ENCODE measurements at places on chromosomes 5 and 9.

GRCh38 chr9:106621313-106622163 lies 241.4 kb upstream of the ZNF462 start:
- DNase-seq = no peak

DNA sequence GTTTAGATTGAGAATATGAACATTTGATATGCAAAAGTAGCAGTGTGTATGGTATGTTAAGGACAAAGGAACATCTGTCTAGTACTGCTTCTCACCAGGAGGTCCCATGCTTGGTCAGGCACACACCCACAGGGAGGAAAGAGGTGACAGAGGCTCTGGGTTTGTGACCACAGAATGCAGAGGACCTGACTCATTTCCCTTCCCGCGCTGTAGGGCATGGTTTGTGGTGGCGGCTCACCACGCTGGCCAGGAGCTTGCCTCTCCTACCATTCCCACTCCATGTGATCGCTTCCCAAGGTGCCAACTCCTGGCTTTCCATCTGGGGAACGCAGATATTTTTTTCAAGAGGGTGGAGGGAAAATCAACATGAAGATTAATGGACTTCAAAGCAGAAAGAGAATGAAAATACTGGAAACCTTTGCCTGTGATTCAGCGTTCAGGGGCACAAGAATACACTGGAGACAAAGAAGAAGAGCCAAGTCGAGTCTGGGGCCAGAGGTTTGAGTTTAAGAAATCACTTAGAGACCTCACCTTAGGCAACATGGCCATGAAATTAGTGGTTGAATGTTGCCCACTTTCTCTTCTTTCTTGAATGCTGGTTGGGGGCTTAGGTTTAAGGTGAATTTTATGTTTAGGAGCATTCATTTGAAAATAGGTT lies 477.8 kb downstream of the CCDC171 start:
- DNase-seq = no peak

DNA sequence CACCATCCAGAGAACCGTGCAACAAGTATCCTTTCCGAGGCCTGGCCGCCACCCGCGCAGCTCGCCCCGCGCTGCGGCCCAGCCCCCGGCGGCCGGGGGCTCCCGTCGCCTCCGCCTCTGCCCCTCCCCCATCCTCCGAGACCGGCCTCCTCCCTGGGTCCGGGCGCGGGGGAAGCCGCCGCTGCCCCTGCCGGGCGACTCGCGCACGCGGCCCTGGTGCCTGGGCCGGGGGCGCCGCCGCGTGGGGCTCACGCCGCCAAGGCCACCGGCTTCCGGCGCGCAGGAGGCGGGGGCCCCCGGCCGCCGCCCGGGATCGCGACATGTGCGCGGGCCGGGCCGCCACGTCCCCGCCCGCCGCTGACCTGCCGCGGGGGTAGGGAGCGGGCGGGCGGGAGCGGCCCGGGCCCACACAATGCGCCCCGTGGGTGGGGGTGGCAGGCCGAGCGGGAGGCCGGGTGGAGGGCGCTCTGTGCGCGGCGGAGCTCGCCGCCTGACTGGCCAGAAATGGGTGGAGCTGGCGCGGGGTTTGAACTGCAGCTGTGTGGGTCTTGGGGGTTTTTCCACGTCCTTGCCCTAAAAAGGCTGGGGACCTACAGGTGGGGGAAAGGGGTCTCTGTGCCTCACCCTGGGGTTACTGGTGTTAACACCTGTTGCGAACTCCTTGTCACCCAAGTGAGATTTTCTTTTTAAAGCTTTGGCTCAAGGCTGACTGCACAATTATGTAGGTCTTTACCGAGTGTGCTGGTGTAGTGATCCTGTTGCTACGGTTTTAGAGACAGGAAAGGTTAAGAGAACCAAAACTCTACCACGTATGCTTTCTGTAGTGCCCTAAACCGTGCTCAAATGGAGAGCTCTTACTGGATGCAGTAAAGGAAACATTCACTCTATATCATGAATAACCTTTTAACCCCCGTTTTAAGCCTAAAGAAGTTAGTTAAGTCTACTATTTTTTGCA lies 32.3 kb downstream of the TNPO1 start:
- peak; percentile 8 for DNase-seq

- DNase-seq = no peak
These were observed 22.0 kb upstream of the PTBP3 start for GRCh38 chr9:112355427-112355897.

GRCh38 chr5:129243039-129243438 lies 148.5 kb downstream of the ISOC1 start:
- no peak for DNase-seq

DNA sequence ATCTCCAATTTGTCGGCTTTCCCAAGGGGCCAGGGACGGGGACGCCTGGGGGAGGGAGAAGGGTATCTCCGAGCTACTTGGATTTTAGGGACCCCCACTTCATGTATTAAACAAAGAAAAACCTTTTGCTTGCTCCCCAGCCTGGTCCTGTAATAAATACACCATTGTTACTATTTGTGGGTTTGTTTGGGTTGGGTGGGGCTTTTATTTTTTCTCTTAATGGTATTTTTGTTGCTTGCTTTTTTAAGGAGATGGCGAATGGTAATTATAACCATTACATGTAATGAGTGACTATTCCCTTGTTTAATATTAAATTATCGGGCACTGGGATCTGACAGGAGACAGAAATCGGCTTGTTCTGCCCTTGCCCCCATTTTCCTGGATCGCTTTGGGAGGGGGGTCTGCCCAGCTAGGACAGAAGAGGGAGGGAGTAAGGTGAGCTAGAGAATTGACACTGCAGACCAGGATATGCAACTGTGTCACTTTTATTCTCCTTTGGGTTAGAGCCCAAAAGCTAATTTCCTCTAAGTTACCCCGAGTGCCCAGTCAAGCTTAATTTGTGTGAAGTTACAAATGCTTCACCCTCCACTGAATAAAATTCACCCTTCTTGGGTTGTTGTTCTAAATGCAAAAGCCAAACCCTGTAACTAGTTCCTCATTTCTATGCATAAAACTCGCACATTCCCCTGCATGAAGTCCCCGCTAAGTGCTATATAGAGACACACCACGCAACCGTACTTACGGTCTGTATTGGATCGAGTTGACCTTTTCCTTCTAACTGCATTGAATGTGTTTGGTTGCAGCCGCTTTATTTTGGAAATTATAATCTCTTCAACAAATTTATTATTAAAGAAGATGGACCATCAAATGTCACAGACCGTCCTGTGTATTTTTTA lies 1.6 kb upstream of the ZNF608 start:
- no peak for DNase-seq

DNA sequence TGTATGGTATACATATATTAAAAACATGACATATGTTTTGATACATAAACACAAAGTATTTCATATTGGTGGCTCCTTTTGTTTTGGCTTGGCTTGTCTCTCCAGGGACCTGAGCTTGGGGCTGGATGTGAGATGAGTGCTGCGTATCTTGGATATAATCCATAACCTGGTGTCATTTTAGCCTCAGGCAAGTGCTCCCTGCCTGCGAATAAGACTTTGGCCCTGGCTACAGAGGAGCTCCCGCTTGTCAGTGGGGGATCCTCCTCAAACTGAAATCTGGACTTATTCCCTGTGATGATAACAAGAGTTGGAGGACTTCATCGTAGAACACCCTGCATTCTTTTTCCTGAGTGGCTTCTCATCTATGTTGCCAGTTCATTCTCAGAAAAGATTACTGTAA lies 341.7 kb upstream of the CLINT1 start:
- DNase-seq = no peak

- DNase-seq = no peak
These were observed 212.0 kb downstream of the ARHGAP26 start for GRCh38 chr5:142981886-142982820.

GRCh38 chr5:120413686-120414085 lies 50.4 kb upstream of the PRR16 start:
- DNase-seq = no peak

DNA sequence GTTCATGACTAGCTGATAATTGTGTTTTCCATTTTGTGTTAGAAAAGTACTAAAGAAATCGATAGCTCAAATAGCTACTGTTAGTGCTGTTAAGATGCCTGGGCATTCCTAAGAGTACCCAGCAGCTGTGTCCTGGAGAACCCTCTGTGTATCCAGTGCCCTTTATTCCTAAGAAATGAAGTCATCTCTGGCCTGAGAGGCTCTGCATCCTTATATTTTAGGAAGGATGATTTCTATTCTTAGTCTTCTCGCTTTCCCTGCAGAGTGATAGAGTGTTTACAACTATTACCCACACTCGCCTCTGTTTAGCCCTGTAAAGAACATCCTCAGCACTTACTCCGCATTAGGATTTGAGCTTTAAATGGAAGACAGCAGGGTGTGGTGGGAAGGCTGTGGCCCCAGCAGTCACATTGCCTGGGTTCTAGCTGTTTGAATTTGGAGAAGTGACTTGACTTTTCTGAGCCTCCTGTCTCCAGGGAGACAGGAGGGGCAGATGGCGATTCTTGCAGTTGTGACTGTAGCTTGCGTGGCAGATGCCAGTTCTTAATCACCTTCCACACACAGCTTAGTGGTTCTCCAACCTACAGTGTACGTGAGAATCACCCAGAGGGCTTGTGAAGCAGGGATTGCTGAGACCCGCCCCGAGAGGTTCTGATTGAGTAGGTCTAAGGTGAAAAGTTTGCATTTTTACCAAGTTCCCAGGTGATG lies 177.2 kb upstream of the PITX1 start:
- DNase-seq = no peak

GRCh38 chr5:78803353-78803752 lies 154.8 kb upstream of the LHFPL2 start:
- no peak for DNase-seq

DNA sequence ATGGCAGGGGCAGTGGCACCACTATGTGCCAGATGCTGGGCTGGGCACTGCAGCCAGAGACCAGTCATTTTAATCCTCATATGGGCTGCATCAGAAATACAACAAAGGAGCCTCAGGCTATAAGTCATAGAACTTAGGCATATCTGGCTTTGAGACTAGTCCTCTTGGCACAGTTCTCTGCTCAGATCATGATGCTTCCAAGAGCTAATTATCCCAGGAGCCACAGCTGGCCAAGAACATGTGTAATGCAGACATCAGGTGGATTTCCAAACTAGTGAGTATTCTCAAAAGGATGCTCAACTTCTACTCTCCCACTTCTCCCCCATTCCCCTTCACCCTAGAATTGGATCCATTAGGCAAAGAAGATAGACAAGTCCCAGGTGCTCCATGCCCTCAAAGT lies 562.2 kb upstream of the TRPC7 start:
- DNase-seq = no peak

DNA sequence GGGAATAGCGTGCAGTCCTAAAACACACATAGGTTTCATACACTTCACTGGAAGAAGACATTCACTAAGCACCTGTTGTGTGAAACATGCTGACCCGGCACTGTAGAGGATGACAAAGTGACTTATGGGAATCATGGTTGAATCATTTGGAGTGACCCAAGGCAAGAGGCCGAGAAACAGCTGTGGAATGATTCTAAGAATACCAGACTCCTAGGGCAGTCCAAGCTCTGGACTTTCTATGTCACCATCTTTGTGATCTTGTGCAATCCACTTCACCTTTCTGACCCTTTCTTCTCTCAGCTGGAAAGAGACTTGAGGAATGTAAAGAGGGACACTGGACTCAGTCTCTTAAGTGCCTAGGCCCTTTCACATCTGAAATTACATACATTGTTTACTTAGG lies 13.1 kb downstream of the MSANTD3 start:
- DNase-seq = no peak
